ENCODE measurements at places on chromosomes 4 and X. TPM values are rescaled to one million over a fixed set of nuclear protein-coding genes. Genes with fewer than 3 reads are reported as not detected.
A peak's percentile ranks its signal among the peaks of the same experiment; 100 is the strongest.

- H3K27ac ChIP-seq: peak overlapping the region; percentile 100
- no peak for DNase-seq
- no peaks in the 10 kb centered on the region for H3K36me3 ChIP-seq
- no peaks in the 10 kb centered on the region for H3K27me3 ChIP-seq
- peaks cover 16% of the 10 kb centered on the region for H3K4me1 ChIP-seq
Observed at GRCh38 chrX:47482065-47482511, 934 bp downstream of the ZNF41 start.

DNA sequence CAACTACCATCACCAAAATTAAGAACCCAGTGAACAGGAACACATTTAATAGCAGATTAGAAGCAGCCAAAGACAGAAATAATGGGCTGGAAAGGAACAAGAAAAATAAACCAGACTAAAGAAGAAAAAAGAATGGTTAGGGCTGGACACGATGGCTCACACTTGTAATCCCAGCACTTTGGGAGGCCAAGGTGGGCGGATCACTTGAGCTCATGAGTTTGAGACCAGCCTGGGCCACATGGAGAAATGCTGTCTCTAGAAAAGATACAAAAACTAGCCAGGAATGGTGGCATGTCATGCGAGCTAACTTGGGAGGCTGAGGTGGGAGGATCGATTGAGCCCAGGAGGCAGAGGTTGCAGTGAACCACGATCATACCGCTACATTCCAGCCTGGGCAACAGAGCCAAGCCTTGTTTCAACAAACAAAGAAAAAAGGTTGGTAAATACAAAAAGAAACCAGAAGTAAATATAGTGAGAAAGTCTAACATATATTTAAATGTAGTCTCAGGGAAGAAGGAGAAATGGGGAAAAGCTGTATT, 102.0 kb downstream of the AFAP1 start:
- no peak overlapping the region for H3K4me3 ChIP-seq
- no peaks in the 10 kb centered on the region for H3K4me1 ChIP-seq
- no peaks in the 10 kb centered on the region for H3K27me3 ChIP-seq
- H3K27ac ChIP-seq: no peak overlapping the region
- DNase-seq: no peak

Gene EPGN
- total RNA-seq: not detected

Gene CYLC1
- total RNA-seq: not detected

Gene PTTG2
- not detected for total RNA-seq

DNA sequence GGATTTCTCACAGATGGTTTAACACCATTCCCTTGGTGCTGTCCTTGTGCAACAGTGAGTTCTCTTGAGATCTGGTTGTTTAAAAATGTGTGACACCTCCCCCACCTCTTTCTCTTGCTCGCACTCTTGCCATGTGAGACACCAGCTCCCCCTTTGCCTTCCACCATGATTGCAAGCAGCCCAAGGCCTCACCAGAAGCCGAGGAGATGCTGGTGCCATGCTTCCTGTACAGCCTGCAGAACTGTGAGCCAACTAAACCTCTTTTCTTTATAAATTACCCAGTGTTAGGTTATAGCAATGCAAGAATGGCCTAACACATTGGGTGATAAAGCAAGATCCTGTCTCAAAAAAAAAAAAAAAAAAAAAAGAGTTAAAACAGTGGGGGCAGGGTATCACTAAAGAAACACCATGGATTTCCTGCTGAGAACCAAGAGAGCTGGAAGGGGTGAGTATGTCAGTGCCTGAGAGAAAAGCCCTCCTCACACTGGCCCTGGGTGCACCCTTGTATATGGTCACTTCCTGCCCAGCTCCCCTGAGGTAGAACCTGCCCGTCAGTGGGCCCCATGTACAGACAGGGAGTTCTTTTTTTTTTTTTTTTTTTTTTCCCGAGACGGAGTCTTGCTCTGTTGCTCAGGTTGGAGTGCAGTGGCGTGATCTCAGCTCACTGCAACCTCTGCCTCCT, 46.4 kb downstream of the APOO start:
- H3K4me1 ChIP-seq: no peaks in the 10 kb centered on the region
- no peak for DNase-seq
- no peak overlapping the region for H3K27ac ChIP-seq
- H3K36me3 ChIP-seq: peaks cover 4% of the 10 kb centered on the region

Gene MAGEA4
- total RNA-seq: not detected

Gene QRFPR
- total RNA-seq: 3.0 TPM

Gene PRKG2
- total RNA-seq: 0.75 TPM

Gene LRCH2
- total RNA-seq: 1.4 TPM

GRCh38 chrX:106952538-106952937, 32.3 kb downstream of the CLDN2 start:
- H3K27ac ChIP-seq: no peak overlapping the region
- H3K36me3 ChIP-seq: peaks cover 32% of the 10 kb centered on the region
- no peak for DNase-seq
- H3K4me3 ChIP-seq: no peak overlapping the region

Gene HTRA3
- 44.5 TPM for total RNA-seq

DNA sequence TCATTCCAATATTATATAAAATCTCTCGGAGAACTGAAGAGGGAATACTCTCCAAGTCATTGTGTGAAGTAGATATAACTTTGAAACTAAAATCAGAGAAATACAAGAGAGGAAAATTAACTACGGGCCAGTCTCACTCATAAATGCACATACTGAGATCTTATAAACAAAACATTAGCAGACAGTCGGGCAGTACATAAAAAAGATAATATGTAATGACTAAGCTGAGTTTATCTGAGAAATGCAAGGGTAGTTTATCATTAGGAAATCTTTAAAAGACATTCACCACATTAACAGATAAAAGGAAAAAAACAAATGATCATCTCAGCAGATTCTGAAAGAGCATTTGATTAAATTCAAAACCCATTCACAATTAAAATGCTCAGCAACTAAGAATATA, 116.7 kb downstream of the NYX start:
- DNase-seq: no peak
- H3K4me3 ChIP-seq: no peak overlapping the region
- H3K27ac ChIP-seq: no peak overlapping the region
- no peaks in the 10 kb centered on the region for H3K36me3 ChIP-seq

GRCh38 chrX:3425031-3425430, 78.6 kb upstream of the MXRA5 start:
- H3K27ac ChIP-seq: no peak overlapping the region
- H3K4me3 ChIP-seq: no peak overlapping the region
- no peaks in the 10 kb centered on the region for H3K4me1 ChIP-seq
- no peaks in the 10 kb centered on the region for H3K27me3 ChIP-seq
- H3K36me3 ChIP-seq: no peaks in the 10 kb centered on the region

Gene MAGEA12
- total RNA-seq: not detected

Gene DCHS2
- total RNA-seq: 0.16 TPM

Gene EXOC1L
- not detected for total RNA-seq

Gene C1GALT1C1
- 14.7 TPM for total RNA-seq

Data from heart left ventricle (tissue), 16 donors.